GM12891 (cell line): ENCODE measurements at places on chromosomes 3 and 15.

GRCh38 chr15:77457191-77457904, 36.7 kb downstream of the HMG20A start:
- no peak for DNase-seq

DNA sequence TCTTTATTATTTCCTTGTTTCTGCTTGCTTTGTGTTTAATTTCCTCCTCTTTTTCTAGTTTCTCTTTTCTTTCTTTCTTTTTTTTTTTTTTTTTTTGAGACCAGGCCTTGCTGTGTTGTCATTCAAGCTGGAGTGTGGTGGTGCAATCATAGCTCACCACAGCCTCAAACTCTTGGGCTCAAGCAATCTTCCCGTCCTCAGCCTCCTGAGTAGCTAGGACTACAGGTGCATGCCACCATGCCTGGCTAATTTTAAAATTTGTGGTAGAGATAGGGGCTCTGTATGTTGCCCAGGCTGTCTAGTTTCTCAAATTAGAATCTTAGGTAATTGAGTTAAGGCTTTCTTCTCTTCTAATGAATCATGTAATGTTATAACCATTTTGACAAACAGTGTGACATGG, 22.4 kb downstream of the SLMAP start:
- DNase-seq: no peak

- no peak for DNase-seq
Observed at GRCh38 chr3:171986757-171987518, 52.4 kb upstream of the FNDC3B start.

- DNase-seq: no peak
Observed at GRCh38 chr3:100609963-100610362, 562 bp downstream of the ADGRG7 start.

GRCh38 chr3:111215481-111215880, 143.9 kb downstream of the NECTIN3 start:
- DNase-seq: no peak

DNA sequence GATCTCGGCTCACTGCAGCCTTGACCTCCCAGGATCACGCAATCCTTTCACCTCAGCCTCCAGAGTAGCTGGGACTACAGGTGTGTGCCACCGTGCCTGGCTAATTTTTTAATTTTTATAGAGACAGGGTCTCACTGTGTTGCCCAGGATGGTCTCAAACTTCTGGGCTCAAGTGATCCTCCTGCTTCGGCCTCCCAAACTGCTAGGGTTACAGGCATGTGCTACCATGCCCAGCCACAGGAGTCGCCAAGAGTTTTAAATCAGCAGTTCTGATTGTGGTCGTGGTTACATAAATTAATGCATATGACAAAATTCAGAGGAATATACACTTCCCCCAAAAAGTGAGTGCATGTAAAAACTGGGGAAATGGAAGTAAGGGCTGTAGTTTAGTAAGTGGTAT, 32.9 kb downstream of the MEGF11 start:
- DNase-seq: no peak

GRCh38 chr15:94240480-94240879, 9.1 kb downstream of the MCTP2 start:
- DNase-seq: no peak

DNA sequence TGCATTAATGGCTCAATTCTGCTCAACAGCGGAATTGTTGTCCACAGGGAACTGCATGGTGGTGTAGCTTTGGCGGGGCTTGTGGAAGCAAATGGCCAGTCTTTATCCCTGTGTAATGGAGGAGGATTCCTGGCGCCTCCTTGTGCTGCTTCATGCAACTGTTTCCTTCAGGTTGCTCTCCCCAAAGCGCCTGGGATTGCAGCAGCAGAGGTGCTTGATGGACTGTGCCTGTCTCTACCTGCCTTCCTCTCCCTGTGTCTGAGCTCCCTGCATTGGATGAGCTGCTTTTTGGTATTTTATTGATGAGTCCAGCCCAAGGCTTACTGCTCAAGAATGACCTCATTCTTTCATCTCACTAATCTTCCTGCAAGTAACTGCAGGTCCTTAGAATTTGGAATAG, 72.9 kb upstream of the NDN start:
- DNase-seq: no peak

GRCh38 chr3:11436775-11437174, 164.6 kb downstream of the ATG7 start:
- no peak for DNase-seq

DNA sequence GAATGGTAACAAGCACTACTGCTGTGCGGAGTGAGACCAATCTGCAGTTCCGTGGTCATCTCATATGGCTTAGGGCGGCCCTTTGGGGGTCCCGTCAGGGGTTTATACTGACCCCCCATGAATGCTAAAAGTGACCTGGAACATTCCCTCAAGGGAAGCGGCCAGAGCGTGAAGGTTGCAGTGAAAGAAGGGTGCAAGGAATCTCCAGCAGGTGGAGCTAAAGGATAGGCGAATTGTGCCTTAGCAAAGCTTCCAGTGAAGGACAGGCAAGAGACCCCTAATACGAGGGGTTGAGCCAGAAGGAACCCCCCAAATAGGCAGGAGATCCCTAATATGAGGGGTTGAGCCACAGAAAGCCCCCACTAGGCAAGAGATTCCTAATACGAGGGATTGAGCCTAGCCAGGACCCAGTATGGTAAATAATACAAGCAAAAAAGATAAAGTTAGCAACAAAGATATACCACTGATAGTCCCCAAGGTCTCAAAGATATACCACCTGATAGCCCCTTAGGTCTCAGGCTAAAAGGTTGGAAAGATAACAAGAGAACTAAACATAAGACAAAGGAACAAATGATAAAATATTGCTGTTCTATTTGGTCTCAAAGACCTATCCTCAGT, 32.8 kb downstream of the ZNF589 start:
- peak; percentile 56 for DNase-seq
